ENCODE measurements at places on chromosomes 5 and 9. TPM values are rescaled to one million over a fixed set of nuclear protein-coding genes. Genes with fewer than 3 reads are reported as not detected.

The QRFP gene
- not detected for total RNA-seq

The TAF11L10 gene
- total RNA-seq, result not detected

- no peak overlapping the region for H3K4me3 ChIP-seq
- H3K36me3 ChIP-seq, result no peaks in the 10 kb centered on the region
- H3K27me3 ChIP-seq, result no peaks in the 10 kb centered on the region
- peaks cover 2% of the 10 kb centered on the region for H3K4me1 ChIP-seq
Observed at GRCh38 chr5:158465086-158465972, 606.4 kb upstream of the CLINT1 start.

GRCh38 chr5:178432421-178433272 lies 157.5 kb downstream of the COL23A1 start:
- H3K4me3 ChIP-seq, result no peak overlapping the region
- H3K4me1 ChIP-seq, result no peaks in the 10 kb centered on the region
- no peak for DNase-seq
- no peaks in the 10 kb centered on the region for H3K27me3 ChIP-seq

DNA sequence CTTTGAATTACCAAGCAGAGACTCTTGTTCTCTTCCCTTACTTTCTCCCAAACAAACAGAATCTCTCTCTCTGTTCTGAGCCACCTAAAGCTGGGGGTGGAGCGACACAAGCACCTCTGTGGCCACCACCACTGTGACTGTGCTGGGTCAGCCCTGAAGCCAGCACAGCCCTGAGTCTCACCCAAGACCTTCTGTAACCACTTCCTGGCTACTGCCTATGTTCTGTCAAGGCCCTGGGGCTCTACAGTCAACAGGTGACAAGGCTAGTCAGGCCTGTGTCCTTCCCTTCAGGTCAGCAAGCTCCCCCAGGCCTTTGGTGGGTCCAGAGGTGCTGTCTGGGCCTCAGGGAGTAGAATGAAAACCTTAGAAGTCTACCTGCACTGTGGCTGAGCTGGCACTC lies 26.1 kb upstream of the SLC28A3 start:
- no peaks in the 10 kb centered on the region for H3K4me1 ChIP-seq
- no peak overlapping the region for H3K27ac ChIP-seq
- no peak overlapping the region for H3K4me3 ChIP-seq

- DNase-seq, result no peak
- H3K4me1 ChIP-seq, result no peaks in the 10 kb centered on the region
- no peak overlapping the region for H3K4me3 ChIP-seq
Observed at GRCh38 chr5:13339093-13339492, 605.4 kb downstream of the DNAH5 start.

- H3K27ac ChIP-seq, result no peak overlapping the region
- peaks cover 2% of the 10 kb centered on the region for H3K27me3 ChIP-seq
- H3K36me3 ChIP-seq, result no peaks in the 10 kb centered on the region
- no peaks in the 10 kb centered on the region for H3K4me1 ChIP-seq
- DNase-seq, result no peak
- H3K4me3 ChIP-seq, result no peak overlapping the region
Observed at GRCh38 chr9:114140850-114141249, 14.5 kb upstream of the COL27A1 start.

All from activated T-helper 2 cell treated with anti-CD3 and anti-CD28 coated beads, Interferon-gamma antibody, Interleukin-2, Interleukin-4, amounts not matched to agents 10 μg/mL and 5 μg/mL and 100 μg/mL, durations not matched to agents 14 hours and 24 hours and 36 hours (primary cell).